ENCODE measurements at places on chromosomes 1 and 21.

DNA sequence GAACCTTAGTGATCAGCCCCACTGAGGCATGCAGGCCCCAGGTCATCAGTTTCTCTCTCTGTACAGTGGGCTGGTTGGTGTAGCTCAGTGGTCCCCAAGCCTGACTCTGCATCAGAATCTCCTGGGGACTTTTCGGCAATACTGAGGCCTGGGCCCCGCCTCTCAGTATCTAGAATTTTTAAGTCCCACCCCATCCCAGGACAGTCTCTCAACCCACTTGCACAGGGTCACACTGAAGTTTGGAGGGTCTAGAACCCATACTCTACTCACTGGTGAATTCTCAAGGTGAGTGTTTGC lies 216.4 kb downstream of the MATN1 start:
- no peak for DNase-seq

DNA sequence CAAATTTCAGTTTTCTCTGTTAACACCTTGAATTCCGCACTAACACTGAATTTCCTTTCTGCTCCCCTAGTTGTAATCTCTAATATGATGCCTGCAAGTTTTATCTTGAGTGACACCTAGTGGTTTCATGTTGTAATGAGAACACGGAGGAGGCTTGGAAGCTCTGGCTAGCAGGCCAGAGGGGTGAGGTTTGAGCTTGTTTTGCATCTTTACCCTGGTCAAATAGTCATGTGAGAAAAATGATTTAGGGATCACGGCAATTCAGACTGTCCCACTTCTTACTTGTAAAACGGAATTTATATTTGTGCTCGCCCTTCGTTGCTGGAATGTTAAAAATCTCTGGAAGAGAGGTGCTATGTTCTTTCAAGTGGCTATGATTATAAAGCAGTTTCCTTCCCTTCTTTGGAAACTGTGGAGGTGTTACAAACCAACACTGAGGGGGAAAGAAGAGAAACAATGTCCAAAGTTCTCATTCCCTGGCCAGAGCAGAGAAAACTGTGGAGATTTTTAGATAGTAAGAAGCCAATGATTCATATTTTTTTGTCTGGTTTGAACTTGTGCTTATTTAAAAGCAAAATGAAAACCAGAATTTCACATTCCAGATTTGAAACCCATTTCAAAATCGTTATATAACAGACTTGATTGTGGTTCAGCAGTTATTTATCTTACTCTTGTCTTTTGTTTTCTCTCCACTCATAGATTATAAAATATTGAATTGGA lies 5.3 kb upstream of the MROH9 start:
- peak; percentile 5 for DNase-seq

DNA sequence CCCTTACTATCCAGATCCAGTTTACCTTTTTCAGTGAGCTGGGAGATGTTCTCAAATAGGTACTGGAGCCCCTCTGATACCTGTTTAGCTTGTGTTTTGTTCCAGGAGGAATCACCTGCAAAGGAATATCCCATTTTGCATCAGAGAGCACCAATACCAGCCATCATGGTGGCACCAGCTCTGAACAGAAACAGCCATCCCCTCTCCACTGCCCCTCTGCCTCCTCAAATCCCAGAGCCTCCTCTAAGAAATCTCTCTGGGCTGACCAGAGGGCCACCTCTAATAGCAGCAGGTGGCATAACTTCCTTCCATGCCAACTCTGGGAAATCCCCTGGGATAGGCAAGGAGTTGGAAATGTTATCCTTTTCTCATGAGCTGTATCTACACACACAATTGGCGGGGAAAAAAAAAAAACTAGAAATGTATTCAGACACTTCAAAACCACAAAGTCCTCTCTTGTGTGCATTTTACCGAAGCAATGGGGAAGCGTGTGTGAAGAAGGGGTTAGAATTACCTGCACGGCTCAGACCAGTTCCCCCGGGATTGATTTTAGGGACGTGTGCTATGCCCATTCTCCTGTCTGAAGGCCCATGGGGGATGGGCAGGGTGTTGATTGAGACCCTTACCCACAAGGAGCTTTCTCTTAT lies 2.4 kb downstream of the PGLYRP4 start:
- DNase-seq = no peak

DNA sequence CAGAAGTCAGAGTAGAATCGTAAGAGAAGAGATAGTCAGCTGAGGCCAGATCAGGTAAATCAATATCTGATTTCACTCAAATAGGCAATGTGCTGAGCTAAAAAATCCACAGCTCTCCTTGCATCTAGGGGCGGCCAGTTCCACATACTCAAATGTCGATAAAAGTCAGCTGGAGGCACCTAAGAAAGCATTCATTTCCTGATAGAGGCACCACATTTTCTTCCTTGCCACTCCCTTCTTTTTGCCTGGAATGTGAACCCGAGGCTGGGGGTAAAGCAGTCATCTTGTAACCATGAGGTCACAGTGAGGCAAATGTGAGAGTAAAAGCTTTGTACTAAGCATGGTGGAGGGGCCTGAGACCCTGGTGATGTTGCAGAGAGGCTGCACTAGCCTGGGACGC lies 24.2 kb upstream of the CTPS1 start:
- no peak for DNase-seq

GRCh38 chr1:58836408-58836807 lies 52.6 kb upstream of the JUN start:
- no peak for DNase-seq

DNA sequence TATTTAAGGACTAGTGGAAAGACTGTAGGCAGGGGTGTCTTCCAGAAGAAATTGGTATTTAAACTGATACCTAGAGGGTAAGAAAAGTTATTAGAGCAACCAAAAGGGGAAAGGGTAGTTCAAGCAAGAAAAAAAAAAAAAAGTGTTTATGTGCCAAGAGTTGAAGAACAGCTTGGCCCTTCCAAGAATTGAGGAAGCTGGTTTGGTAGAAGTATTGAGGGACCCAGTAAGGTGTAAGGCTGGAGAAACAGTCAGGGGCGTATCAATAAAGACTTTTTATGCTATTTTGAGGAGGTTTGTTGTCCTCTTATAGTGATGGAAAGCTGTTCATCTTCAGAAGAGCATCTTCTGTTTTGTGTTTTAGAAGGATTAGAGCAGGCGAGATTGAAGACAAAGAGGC lies 108.3 kb downstream of the PTPRC start:
- DNase-seq = no peak

DNA sequence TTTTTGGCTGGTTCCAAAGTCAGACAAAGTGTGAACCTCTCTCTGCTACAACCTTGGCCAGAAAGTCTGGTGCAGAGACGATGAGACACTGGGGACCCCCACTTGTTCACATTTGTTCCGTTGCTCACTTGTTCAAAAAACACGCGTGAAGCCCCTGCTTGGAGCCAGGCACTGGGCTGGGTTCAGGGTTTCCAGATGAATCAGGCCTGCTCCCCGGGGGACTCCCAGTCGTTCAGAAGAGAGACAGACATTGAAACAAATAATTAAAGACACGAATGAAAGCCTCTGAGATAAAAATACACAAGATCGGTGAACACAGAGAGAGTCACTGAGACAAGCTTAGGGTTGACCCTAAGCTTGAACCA lies 101.5 kb upstream of the RUNX3 start:
- no peak for DNase-seq

DNA sequence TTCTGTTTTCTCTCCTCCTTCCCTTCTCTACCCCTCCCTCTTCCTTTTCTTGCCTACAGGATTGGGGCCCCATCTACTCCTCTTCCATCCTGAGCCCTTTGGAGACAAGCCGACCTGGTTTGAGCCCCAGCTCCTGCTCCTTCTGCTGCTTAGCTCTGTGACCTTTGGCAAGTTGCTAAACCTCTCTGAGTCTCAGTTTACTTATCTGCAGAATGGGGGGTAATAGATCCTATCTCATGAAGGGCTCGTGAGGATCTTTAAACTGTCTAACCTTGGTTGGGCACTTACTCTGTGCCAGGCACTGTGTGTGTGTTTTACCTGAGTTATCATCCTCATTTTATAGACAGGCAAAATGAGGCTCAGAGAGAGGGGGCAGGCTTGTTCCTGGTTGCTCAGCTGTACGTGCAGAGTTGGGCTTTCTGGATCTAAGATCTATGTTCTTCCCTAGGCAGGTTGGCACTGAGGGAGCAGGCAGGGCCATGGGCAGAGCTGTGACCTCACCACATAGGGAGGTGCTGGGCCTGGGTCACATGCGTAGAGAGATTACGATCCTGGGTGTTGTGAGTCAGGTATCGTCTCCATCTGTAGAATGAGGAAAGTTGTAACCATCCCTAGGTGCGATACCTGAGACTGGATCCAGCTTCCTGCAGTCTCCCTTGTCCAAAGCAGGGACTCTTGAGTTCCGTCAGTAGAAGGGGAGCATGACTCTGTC lies 58.5 kb downstream of the FOXO6 start:
- no peak for DNase-seq

- DNase-seq = no peak
Measured at GRCh38 chr1:66570196-66570595, 36.2 kb downstream of the SGIP1 start.

GRCh38 chr1:218588540-218589172 lies 243.5 kb downstream of the TGFB2 start:
- no peak for DNase-seq

Measured in central memory CD4-positive, alpha-beta T cell (primary cell).